Stimulated activated naive B cell treated with anti-CD40 and anti-IgM and Interleukin-4, amounts not matched to agents 10 μg/mL and 1 μg/mL and 100 μg/mL, for 72 hours (primary cell): ENCODE measurements at places on chromosomes 16 and 17.

DNA sequence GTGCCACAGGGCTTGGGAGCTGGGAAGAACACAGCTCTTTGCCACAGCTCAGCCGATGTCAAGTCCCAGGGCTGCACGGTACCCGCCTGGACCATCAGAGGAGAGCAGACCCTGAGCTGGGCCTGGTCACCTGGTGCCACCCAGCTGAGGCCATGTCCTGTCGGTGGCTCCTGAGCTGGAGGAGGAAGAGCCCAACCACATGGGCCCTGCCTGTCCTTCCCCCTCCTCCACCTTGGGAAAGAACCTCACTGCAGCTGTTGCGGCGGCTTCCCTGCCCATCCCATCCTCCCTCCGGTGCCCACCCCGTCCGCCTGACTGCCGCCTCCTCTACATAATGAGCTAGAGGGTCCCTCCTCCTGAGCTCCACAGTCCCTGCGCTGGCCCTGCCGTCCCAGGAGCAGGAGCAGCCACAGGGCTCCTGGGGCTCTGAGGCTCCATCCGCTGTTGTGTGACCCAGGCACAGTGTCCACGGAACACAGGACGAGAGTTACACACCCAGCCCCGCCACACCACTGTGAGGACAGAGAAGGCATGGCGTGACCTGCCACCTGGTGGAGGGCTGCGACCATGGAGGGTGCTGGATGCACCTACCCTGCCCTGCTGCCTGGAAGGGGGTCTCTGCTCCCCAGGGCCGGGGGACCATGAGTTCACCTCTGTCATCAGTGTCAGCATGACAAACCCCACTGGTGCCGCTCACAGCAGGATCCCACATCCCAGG, 21.4 kb upstream of the CHMP6 start:
- DNase-seq, result no peak

- DNase-seq, result no peak
Measured at GRCh38 chr17:57899822-57900221, 50.0 kb upstream of the MRPS23 start.

DNA sequence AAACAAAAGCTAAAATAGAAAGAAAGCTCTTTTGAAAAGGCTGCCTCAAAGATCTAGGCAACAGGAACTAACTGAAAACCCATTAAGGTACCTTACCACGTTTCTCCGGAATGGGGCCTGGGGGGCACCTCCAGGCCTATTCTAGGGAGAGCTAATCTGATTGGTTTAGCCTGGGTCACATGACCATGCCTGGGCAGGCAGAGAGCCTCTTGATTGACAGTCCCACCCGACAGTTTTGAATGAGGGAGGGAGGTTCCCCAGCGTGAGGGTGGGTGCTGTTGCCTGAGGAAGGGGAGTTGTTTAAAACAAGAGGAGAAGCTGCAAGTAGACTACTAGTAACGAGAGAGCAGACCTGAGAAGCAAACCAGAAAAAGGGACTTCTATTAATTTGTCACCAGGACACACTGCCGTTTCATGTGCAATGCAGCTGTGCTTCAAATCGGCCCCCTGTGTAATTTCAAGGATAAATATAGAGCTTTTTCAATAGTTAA, 143.4 kb upstream of the HS3ST2 start:
- peak; percentile 18 for DNase-seq

DNA sequence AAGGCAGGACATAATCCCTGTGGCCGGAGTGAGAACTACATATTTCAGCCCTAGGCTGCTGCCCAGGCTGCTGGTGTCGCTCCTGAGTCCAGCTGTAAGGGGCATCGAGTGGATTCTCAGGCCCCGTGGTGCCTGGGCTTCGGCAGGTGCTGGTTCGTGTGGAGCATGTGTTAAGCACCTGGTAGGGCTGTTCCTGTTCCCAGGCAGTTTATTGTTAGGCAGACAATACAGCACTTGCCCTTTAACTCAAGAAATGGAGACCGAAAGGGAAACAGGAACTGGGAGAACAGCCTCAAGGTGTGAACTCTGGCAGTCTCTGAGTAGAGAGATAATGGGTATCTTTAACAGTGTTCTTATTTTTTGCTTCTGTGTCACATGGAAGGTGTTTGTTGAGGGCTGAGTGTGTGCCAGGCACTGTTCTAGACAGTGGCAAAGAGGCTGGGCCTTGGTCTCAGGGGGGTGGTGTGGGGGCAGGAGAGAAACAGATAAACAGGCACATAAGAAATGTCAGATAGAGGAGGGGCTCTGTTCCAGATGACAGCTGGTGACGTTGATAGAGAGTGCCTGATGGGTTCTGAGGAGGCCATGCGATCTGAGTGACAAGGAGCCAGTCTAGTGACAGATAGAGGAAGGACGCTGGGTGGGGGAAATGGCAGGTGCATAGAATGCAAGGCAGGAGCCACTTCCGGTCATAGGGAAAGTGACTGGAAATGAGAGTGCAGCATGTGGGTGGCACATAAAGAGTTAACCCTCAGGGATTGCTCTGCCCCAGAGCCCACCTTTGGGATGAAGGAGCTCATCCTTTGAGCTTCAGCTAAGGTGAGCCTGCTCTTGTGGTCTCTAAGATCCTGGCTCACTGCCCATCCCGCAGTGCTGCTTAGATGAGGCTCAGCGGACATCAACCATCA, 33.8 kb downstream of the EPN2 start:
- DNase-seq, result peak; percentile 21

DNA sequence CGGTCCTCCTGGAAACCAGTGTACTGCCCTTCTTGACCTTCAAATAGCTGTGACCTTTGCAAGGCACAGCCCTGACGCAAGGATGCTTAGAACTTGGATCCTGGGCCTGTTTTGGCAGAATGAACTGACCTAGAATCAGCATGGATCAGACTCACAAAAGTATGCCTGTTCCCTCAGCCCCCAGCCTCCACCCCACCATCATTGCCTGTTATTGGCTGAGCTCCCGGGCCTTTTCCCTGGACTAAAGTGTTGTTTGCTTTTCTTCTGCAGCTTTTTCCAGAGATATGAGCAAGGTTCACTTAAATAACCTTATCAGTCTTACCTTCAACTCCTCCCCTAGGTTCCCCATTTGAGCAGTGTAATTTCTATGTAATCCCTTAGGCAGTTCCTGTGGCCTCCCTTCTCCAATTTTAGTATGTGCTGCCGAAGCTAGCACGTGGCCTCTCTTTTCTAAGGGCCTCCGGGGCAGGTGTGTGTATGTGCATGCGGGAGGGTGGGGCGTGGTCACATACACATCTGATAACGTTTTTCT, 347.4 kb downstream of the MAF start:
- no peak for DNase-seq

DNA sequence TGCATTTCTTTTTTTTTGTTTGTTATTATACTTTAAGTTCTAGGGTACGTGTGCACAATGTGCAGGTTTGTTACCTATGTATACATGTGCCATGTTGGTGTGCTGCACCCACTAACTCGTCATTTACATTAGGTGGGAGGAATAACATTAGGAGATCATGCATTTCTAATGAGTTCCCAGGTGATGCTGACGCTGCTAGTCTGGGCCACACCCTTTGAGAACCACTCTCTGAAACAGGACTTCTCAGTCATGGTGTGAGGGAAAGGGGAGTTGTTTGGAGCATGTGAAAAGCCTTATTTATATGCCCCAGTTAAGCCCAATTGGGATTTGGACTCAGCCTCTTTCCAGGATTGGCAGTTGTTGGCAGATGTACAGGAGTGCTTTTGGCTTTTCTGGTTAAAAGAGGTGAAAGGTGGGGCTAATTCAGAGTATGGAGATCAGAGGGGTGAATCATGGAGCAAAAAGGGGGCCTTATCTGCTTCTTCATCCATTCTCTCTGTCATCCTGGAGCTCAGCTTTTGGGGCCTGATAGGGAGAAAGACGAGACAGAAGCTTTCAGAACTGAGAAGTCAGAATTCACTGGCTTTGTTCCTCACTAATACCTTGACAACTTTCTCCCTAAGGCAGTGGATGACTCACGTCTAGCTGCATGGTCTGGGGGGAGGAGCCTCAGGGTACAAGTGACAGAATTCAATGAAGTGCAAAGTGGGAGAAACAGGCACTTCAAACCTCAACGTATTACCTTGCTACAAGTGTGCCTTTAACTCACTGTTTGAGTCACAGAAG, 180.0 kb upstream of the CACNG3 start:
- DNase-seq, result peak; percentile 27
